ENCODE measurements at places on chromosomes 11 and 22.

GRCh38 chr11:95121698-95122097 lies 32.1 kb downstream of the ENDOD1 start:
- DNase-seq, result no peak

DNA sequence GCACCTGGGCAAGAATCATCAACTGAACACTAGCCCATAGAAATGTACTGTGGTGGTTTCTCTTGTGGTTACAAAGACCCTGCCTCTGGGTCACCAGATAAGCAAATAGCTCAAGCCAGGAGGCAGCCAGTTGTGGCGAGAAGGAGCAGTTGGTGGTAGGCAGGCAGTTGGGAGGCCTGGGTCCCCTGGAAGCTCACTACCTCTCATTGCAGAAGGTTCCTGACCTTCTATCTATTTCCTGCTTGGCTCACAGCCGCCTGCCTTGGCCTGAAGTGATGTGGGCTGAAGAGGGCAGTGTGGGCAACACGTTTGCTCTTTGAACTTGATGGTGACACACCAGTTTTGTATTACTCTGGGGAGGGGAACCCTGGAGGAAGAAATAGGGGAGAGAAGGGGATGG lies 34.7 kb downstream of the NECTIN1 start:
- DNase-seq, result no peak

- no peak for DNase-seq
Observed at GRCh38 chr11:115164774-115165173, 339.4 kb downstream of the CADM1 start.

DNA sequence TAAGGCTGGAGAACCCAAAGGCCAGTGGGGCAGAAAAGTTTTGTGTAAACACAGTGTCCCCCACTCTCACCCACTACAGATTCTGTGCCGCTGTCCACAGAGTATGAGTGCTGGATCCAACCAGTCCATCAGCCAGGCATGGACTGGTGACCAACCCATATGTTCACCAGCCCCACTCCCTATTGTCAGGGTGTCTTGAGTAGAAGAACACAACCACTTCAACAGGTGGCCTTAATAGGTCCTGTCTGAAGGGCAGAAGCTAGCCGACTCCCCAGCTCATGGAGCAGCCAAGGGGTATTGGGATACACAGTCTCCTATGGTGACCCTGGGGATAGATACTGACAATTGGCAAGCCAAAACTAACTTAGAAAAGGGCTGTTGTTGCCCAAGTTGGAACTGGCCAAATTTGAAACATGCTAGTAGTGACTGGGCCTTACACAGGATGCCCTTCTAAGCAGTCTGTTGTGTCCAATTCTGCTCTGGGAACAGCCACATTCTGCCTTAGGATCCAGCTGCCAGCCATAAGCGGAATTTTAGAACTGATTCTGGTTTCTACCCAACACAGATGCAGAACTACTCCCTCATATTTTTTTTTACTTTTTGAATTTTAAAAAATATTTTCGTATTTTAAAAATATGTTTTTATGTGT lies 19.8 kb upstream of the PGM2L1 start:
- no peak for DNase-seq

- no peak for DNase-seq
Observed at GRCh38 chr11:1171985-1172728, 14.4 kb downstream of the MUC5AC start.

DNA sequence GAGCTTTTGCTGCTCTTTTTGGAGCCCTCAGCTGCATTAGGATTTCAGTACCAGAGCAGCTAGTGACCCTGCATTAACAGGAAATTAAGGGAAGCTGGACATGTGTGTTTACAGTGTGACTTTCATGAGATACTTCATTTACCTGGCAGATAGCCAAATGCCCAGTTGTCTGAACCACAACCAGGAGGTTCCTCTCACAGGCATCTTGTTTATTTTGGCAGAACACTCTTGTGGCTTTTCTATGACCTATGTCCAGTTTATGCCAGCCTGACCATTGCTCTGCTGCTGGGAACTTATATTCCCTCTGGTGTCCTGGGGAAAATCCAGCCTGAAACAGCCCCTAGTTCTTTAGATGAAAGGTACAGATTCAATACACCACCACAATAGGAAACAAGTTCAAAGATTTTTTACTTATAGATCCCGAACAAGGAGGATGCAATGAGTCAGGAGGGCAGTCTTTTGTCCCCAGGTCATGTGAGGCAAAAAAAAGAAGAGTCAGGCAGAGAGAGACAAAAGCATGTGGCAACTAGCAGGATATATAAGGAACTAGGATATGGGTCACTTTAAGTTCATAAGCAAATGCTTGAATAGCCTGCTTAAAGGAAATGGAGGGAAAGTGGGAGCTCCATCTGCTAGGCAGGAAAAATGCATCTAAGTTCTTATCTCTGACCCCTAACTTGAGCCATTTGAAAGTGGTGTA lies 379.3 kb downstream of the INSC start:
- no peak for DNase-seq

DNA sequence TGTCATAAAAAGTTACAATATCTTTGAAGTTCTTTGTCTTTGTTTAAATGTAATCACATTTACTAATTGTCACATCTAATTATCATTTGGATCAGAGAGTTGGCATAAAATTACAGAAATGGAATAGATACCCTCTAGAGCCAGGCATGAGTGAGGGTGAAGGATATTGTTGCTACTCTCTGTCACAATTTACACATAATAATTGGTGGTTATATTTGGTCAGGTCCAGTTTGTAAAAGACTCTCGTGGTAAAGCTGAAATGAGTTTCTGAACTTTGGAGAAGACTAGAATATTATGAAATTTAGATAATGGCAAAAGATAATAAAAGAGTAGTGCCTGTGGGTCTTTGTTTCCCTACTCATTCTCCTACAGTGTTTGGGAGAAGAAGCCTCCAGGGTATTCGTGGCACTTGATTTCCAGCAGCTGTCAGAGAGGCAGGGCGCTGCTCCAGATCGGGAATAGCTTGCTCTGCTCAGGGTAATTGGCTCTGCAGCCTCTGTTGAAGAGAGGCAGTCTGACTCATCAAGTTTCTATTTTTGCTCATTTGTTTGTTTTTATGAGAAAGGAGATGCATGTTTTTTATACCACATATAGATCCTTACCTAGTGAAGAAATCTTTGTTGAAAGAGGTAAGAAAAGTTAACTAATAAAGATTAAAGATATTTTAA lies 349.9 kb downstream of the CNTN5 start:
- peak; percentile 45 for DNase-seq

DNA sequence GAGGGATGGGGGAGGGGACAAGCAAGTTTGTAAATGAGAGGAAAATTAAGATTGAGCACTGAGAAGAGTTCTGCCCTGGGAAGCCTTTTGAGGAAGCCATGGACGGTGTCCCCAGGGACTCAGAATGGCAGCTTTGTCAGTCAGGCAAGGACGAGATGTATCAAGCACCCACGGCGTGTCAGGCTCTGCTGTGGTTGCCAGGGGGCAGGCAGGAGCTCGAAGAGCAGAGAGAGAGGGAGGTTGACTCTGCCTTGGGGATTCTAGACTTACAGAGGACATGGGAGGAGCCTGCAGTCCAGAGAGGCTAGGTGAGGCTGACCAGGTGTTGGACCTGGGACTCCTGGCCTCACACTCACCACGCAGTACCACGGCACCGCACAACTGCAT lies 29.1 kb upstream of the SYT7 start:
- no peak for DNase-seq

DNA sequence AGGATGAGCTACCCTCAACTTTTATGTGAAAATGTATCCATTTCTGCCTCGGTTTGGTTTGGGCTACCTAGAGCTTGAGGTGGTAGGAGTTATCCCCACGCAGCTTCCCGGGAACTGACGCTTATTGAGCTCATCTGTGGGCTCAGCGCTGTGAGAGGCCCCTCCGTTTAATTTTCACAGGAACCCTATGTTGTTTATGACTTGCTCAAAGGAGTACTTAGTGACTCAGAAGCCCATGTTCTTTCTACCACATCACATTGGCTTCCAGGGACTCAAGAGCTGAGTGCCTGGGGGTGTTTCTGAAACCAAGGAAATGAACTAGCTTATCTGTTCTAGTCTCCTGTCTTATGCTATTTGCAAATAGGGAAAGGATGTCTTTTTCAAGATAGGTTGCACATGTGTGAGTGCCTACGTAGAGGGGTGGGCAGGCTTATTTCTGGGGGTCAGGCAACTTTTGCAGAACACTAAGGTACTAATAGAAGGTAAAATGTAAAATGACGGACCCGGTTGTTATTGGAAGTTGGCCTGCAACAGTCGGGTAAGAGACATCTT lies 40.5 kb downstream of the MICAL2 start:
- DNase-seq, result no peak

DNA sequence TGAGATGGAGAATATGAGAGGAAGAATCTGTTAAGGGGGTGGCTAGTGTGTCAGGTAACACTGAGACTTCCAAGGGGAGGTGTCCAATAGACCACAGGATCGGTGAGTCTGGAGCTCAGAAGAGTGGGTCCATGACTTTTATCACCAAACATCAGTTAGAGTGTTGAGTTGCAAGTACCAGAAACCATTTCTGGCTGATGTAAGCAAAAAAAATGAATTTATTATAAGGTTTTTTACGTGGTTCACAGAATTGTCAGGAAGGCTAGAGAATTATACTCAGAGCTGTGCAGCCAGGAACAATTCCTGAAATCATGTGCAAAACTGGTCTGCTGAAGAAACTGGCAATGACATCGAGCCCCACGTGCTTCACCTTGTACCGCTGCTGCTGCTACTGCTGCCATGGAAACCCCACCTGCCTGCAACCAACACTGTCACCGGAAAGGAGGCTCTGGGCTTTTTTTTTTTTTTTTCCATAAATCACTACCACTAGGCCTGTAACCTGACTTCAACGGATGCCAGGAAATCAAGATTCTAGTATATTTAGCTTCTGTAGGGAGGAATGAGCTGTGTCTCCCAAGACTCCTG lies 16.6 kb upstream of the STK33 start:
- DNase-seq, result no peak

DNA sequence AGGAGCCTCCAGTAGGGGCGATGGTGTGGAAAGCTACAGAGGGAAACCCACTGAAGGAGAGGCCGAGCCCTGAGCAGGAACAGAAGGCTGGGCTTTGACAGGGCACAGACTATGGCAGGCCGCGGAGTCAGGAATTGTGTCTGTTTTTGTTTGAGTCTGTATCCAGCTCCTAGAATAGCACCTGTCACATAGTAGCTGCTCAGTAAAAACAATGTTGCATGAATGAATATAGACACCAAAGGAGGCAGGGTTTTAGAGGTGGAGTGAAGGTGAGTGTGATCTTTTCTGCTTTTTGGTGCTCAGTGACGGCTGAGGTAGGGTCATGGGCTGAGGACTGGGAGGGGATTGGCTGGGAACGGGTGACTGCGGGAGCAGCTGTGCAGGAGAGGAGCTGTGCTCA lies 18.5 kb upstream of the APOBEC3A start:
- no peak for DNase-seq

- no peak for DNase-seq
Observed at GRCh38 chr22:42770448-42770726, 49.7 kb upstream of the A4GALT start.

DNA sequence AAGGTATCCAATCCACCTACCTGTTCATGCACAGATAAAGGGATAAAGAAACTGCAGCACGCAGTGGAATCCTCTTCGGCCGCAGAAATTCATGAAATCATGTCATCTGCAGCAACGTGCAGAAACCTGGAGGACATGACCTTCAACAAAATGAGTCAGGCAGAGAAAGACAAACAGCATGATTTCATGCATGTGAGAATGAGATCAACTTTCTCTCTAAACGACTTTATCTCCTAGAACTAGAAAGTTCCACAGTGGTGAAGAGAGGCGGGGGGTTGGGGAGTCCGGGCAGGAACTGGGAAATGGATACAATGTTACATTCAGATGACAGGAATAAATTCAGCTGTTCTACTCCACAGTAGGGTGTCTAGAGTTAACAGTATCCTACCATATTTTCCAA lies 9.9 kb downstream of the RGL4 start:
- DNase-seq, result no peak

- no peak for DNase-seq
Observed at GRCh38 chr22:19663286-19663815, 51.0 kb upstream of the SEPTIN5 start.

GRCh38 chr22:36671404-36671803 lies 32.1 kb downstream of the CACNG2 start:
- no peak for DNase-seq

DNA sequence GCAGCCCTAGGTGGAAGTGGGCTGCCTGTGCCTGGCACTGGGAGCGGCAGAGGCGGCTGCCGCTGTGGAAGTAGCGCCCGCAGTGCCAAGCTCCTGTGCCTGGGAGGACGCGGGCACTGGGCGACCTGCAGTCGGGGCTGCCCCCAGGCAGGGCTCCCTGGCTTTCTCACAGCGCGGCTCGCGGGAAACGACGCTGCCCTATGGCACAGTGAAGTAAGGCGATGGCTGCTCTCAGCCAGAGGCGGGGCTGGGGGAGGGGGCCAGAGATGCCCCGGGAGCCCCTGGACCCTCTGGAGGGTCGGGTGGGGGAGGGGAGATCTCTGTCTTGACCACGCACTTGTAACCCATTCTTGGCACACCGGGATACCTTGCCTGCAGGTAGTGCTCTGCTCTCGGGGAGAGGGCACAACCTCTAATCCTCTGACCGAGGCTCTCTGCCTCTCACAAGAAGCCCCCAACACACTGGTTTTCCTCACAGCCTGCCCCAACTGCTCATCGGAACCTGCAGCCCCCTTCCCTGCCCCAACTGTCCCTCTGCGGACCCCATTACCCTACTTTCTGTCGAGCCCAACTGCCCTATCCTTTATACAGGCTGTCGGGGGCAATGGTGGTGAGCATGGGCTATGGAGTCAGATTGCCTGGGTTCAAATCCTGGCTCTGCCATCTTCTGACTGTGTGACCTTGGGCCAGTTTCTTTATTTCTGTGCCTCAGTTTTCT lies 32.2 kb upstream of the TRIM29 start:
- no peak for DNase-seq

- DNase-seq, result no peak
Observed at GRCh38 chr22:23801238-23801821, 14.6 kb downstream of the SMARCB1 start.

- no peak for DNase-seq
Observed at GRCh38 chr22:44632541-44633396, 69.2 kb upstream of the PRR5 start.

Data from ecto neural progenitor cell (in vitro differentiated cells).